Activated CD4-positive, alpha-beta T cell treated with anti-CD3 and anti-CD28 coated beads for 4 hours (primary cell): ENCODE measurements at places on chromosomes 2 and 18.

- DNase-seq: no peak
Measured at GRCh38 chr2:63587814-63588384, 378 bp downstream of the WDPCP start.

DNA sequence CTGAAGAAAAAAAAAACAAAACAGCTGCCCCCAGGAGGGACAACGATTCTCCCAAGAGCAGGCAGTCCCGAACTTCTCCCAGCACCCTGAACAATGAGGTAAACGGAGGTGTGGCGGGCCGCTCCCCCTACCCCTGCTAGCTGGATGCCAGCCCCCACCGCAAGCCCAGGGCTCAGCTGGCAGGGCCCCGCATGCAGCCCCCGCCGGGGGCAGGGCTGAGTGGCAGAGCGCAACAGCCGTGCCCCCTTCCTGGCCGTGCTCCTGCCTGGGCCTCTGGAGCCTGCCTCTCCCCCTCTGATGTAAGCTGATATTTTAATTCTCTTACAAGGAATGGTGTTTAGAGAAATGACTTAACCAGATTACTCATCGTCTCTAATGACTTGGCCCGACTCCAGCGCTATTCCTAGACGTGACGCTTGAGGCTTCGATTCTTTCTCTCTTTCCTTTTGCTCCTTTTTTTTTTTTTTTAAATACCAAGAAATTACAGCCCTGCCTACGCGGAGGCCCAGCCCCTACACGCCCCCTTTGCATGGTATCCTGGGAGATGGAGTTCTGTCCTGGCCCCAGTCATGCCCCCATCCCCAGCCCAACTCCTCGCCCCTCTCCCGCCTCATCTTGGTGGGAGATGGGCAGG is 4.6 kb upstream of the ARID5A start:
- peak; percentile 92 for DNase-seq

DNA sequence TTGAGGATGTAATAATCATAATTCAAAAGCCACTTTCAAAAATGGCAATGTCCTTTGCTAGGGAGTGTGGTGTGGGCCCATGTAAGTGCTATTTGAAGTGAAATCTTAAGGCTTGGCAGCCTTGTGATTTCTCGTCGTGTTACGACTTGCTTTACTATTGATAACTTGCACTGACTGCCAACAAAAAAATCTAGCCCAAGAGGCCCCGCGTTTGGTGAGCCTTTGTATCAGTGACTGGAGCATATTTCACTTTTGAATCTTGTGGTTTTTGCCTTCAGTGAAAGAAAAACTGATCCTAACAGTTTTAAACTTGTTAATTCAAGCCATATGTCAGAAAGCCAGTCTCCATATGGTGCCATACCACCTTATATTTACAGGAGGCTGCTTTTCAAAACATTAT is 248.0 kb downstream of the TMEM182 start:
- DNase-seq: no peak

DNA sequence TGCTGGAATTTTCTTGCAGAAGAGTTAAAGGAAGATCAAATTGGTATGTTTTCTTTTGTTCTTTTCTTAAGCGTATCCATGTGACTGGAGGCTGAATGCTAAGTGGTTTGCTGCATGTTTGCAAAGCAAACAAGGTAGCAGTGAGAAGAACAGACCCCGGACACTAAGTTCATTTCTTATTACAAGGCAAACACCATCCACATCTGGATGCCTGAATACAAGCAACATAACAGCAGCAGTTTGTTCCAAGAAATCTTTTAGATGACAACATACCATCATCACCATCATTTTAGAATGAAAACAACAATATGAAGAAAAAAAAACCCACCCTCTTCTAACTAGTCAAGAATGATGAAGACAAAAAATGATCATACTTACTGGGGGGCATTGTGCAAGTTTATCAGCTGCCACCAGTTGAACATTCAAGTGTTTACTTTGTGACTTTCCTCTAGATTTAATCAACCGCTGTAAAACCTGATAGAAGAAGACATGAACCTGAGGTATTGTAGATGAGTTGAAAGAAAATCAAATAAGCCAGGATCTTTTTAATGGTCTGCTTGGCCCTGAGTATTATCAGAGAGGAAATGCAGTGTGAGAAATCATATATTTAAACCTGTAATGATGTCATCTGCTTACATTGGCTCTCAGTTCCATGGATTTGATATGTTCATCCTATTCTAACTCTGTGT is 25.0 kb upstream of the ARL5A start:
- DNase-seq: no peak

- no peak for DNase-seq
Measured at GRCh38 chr2:178913049-178913441, 105.8 kb upstream of the TTN start.

GRCh38 chr2:74261204-74261864 is 62.9 kb downstream of the MTHFD2 start:
- no peak for DNase-seq

DNA sequence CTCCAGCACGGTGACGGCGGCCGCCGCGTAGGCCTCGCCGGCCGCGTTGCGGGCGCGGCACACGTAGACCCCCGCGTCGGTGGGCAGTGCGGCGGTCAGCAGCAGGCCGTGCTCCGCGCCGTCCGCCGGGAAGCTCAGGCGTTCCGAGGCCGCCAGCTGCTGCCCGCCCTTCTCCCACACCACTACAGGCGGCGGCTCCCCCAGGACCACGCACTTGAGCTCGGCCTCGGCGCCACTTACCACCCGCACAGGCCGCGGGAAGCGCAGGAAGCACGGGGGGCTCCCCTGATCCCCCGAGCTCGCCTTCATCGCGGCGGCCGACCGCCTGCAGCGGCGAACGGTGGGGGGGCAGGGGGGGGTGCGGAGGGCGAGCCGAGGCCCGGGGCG is 422 bp downstream of the OBSL1 start:
- DNase-seq: no peak

GRCh38 chr18:5481621-5482020 is 62.2 kb downstream of the EPB41L3 start:
- DNase-seq: no peak

GRCh38 chr18:70417847-70418246 is 129.0 kb downstream of the SOCS6 start:
- DNase-seq: no peak

DNA sequence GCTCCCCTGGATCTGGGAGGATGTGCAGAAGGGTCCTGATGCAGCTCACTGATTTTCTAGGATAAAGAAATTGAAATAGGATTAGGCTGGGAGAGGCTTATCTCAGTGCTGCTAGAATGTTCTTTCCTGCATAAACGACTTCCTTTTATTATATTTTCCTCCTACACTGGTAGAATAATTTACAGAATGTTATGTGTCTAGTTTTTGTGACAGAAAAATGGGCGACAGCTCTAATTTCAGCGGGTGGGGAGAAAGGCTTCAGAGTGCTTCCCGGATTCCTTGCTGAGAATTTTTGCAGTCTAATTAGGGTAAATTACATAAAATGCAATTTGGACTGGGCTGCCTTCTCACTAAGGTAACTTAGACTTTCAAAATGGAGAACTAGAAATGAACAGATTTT is 66.2 kb downstream of the SKA1 start:
- no peak for DNase-seq

DNA sequence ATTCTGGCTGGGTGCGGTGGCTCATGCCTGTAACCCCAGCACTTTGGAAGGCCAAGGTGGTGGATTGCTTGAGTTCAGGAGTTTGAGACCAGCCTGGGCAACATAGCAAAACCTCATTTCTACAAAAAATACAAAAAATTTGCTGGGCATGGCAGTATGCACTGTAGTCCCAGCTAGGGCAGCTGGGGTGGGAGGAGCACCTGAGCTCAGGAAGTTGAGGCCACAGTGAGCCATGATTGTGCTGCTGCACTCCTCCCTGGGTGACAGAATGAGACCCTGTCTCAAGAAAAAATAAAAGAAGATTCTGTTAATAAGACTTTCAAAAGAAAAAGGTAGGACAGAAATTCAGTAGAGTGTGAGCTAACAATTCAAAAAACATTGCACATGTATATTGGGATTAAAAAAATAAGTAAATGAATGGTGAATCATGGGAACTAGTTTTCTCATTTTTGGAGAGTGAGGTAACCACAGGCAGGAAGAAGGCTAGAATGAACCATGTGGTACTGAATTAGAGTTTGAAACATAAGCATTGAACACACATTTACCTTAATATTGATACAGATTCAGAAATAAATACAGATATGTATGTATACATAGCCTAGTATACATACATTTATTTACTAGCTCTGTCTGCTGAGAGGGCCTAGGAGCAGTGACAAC is 53.5 kb downstream of the NCOA1 start:
- DNase-seq: no peak

DNA sequence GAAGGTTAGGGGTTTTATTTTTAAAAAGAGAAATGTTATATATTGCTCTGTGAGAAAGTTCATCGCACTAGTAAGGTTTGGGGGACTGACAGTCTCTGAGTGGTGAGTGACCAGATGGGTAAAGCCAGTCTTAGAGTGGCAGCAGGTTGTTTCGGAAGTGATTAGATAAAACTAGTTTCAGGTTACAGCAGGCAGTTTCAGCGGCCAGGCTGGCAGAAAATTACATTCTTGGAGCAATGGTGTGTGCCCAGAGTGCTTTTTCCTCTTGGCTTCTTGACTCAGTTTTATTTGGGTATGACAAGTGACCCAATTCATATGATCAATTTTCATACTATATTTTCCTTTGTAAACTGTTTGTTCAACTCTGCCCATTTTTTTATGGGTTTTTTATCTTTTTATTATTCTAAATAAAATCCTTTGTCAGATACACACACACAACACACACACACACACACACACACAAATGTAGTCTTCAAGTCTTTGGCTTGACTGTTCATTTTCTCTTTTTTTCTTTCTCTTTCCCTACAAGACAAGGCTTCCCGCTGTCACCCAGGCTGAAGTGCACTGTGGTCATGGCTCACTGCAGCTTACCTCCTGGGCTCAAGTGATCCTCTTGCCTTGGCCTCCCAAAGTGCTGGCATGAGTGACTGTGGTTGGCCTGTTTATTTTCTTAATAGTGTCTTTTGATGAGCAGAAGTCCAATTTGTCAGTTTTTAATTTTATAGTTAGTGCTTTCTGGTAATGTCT is 30.9 kb downstream of the RALBP1 start:
- DNase-seq: no peak

- no peak for DNase-seq
Measured at GRCh38 chr2:181465676-181466375, 8.6 kb downstream of the ITGA4 start.
